ENCODE measurements at places on chromosomes 6 and 20. TPM values are rescaled to one million over a fixed set of nuclear protein-coding genes. Genes with fewer than 3 reads are reported as not detected.

- DNase-seq: no peak
These were observed 41.3 kb downstream of the NHLRC1 start for GRCh38 chr6:18081025-18081668.

DNA sequence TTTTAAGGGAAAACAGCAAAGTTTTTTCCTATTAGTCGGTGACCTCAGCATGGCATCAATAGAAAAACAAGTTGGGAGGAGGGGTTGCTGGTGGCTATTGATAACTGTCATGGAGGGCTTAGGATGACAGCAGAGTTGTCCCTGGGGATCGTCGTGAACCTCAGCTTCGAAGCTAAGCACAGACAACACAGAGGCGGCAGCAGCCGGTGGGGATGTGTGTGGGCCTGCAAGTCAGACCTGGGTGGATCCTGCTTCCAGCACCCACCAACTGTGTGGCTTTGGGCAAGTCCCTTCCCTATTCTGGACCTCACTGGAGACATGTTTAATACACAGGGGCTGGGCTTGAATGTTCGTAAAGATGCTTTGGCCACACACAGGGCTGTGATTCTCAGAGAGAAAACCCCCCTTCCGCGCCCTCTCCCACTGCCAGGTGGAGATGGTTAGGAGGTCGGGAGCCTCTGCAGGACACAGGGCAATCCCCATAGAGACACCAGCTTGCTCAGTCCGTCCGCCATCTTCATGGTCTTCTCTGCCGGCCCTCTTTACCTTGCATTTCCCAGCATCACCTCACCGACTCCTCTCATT is 83.1 kb upstream of the TOX2 start:
- peak; percentile 52 for DNase-seq

DNA sequence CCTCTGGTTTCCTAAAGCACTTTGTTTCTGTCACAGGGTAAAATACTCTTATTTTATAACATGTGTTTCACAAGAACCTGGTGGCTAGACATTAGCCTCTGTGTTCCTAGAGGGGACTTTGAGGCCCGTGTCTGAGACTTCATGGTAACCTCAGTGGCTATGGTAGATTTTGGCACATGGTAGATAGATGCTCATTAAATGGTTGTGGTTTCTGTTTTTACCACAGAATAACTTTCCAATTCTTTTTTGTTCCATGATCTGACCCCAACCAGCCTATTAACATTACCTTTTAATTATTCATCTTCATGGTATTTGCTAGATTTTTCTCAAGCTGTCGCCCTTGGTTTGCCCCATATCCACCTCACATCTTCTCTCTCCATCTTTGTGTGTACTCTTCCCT is 34.3 kb downstream of the CCN2 start:
- no peak for DNase-seq

DNA sequence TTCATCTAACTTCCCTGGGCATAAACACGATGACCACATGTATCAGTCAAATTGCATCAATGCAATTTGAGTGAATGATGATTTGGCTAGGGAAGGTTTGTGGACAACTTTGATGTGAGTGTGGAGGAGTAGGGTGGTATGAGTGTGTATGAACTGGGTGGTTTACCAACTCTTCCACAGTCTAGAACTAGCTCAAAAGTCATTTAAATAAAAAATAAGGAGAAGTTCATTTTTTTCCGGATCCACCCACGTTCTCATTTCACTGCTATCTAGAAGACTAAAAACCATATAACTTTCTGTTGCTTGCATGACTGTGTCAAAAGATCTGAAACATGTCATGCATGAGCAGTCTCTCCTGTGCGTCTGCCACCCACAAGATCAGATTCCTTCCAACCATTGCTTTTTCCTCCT is 23.6 kb downstream of the SLC35D3 start:
- DNase-seq: no peak

- DNase-seq: no peak
These were observed 93.7 kb downstream of the PSMB1 start for GRCh38 chr6:170459451-170459850.

DNA sequence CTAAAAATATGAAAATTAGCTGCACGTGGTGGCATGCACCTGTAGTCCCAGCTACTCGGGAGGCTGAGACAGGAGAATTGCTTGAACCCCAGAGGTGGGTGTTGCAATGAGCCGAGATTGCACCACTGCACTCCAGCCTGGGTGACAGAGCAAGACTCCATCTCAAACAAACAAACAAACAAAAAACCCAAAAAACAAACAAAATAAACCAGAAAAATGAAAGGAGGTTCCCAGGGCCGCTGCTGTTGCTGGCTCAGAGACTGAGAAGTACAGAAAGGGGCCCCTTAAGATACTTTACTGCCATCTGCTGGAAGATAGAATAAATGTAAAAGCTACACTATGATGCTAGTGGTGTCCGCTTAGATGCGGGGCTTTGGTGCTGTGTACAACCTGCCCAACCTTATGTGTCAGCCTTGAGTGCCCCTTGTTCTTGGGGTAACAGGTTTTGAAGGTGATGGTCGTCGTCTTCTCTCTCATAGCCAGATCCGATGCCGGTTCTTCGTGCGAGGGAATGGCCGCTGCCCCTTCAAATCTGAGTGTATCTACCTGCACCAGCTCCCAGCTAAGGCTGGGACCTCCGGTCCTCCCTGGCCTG is 2.8 kb upstream of the FANCE start:
- no peak for DNase-seq

GRCh38 chr6:106347219-106347618 is 13.3 kb upstream of the CRYBG1 start:
- DNase-seq: no peak

DNA sequence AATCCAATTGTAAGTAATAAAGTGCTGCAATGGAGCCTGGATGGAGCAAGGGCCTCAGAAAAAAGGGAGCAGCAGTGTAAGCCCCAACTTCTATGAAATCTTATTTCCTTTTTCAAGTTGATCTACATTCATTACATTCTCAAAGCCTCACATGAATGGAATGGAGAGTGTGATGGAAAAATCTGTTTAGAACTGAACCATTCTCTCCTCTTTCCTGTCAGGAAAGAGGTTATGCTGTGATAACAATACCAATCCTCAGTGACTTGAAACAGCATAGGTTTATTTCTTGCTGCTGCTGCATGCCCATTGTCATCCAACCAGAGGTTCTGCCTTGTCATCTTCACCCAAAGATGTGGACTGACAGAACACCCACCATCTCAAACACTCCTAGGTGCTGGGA is 8.9 kb upstream of the OR2H2 start:
- DNase-seq: no peak

- DNase-seq: peak; percentile 63
These were observed 105.0 kb downstream of the PREX1 start for GRCh38 chr20:48722737-48723191.

Gene FAXC
- total RNA-seq: 33.2 TPM

Gene PRRT1
- total RNA-seq: 1.8 TPM
